ENCODE measurements at places on chromosomes 5 and 9.

DNA sequence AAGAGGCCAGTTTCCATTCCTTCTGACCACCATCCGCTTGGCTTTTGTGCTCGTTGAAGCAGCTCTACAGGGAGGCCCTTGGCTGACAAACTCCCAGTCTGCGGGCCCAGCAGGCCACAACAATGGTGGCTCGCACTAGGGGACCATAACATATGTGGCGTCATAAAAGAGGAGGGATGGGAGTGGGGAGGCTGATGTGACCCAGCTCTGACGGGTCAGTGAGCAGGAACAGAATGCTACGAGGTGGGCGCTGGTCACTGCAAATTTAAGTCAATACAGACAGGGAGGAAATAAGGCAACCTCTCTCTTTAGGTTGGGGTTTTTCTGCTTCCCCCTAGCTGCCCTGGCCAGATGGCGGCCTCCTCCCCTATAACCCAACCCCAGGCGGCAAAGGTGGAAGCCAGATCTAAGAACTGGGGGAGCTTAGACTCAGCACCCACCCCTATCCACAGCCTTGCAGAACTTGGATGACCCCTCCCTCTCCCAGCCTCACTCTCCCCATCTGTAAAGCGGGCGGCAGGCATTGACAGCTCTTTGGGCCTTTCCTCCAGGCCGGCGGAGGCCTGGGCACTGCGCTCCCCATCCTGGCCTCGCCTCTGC is 778 bp downstream of the FRRS1L start:
- DNase-seq, result no peak

GRCh38 chr5:181243564-181244343 is at the start of gene RACK1:
RACK1 (minus strand) TSS chr5:181243906; CDS start chr5:181243800, 106 bp downstream.
- DNase-seq, result no peak

DNA sequence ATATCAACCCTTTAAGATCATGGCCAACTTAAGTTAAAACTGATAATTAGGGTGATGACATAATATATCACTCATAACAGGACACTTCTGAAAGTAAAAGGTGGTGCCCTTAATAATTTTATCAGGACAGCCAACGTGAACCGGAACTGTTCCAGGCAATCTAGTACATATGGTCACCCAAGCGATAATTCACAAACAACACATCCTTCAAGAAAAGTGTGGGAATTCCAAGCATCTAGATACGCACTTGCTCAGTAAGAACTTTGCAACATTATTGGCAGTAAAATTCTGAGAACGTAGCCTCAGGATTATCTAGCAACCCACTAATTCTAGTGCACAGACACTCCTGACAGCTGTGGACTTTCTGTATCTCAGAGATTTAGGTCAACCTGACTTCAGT is 85.7 kb downstream of the ALDH7A1 start:
- DNase-seq, result no peak

- DNase-seq, result no peak
Observed at GRCh38 chr5:73444499-73445438, 3.8 kb downstream of the FOXD1 start.

- peak; percentile 9 for DNase-seq
Observed at GRCh38 chr5:95448789-95449188, 57.6 kb downstream of the FAM81B start.

- DNase-seq, result no peak
Observed at GRCh38 chr5:34676416-34676815, 20.3 kb downstream of the RAI14 start.

DNA sequence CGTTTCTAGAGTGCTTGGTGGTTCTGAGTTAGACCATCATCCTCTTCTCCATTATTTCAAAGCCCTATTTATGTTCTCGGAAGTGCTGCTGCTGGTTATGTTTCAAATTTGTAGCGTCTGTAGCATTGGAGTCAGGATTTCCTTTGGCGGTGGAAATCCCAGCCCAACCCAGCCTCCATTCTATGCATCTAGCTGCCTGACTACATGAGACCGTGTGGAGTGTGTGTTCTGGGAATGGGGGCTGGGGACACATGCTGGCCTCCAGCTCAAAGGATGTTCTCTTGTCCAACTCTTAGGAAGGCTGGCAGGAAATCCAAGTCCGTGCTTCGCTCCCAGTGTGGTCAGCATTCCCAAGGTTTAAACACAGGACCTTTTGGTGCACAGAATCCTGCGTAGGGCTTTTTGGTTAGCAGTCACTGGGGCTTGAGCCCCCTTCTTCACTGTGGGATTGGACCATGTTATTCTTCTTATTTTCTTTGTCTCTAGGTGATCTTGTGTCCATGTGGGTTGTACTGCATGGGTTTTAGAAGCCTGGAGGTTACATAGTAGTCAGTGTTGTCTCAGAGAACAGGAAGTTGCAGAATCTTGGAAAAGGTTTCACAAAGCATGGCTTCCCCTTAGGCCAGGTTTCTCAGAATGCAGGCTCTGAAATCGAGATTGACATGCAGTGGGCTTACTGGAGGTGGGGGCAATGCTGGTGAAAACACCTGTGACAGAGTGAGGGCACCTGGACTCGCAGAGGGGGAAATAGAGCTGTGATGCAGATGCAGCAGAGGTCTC is 132.2 kb downstream of the ARHGAP26 start:
- DNase-seq, result no peak

DNA sequence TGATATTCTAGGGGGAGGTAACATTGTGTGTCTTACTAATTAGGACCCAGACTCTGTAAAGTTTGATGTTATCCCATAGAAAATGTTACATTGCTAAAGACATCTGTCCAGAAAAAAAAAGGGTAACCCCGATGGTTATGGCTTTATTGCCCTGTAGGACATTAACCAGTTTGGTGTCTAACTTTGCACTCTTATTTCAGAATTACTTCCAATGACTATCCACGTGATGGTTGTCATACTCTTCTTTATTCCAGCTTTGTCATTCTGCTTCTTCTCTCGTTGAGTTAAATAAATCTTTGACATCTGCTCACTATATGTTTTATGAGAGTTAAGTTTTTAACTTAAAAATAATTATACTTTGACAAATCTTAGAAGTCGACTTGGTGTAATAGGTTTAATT is 180.4 kb upstream of the ANKRD55 start:
- no peak for DNase-seq

- no peak for DNase-seq
Observed at GRCh38 chr9:19371942-19372341, 8.1 kb downstream of the RPS6 start.

All from COR-L47 (cell line).